ENCODE measurements at places on chromosomes 1 and 21.

DNA sequence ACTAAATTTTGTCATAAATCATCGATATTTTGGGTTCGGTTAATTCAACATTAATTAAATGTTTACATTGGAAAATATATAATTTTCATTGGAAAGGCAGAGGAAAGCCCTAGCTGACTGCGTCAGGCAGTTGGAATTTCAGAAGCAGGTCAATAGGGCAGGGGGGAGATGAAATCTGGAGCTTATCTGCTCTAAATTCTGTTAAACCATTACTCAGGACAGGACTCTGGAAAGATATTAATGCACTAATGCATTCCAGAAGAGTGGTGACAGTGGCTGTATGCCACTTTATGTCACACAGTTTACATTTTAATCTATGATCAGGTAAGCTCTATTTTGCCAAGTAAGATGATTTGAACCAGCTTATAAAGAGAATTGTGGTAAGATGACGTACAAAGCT lies 153.0 kb upstream of the B3GALT2 start:
- DNase-seq: no peak

GRCh38 chr1:245365095-245366020 lies 210.6 kb downstream of the KIF26B start:
- DNase-seq: no peak

DNA sequence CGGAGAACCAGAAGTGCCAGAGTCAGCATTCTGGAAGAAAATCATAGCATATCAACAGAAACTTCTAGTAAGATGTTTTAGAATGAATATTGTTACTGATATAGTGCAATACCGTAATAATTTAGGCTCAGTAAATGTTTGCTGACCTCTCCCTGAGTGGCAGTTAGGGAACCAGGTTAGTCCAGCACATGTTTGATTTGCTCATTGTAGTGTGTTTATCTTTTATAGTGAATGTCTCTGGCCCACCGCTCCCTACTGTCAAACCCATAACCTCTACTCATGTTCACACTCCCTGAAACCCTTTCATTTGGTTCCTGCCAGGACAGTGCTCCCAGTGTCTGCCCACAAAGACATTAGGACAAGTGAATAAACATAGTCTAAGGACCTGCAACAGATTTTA lies 102.7 kb downstream of the ZP4 start:
- peak; percentile 81 for DNase-seq

DNA sequence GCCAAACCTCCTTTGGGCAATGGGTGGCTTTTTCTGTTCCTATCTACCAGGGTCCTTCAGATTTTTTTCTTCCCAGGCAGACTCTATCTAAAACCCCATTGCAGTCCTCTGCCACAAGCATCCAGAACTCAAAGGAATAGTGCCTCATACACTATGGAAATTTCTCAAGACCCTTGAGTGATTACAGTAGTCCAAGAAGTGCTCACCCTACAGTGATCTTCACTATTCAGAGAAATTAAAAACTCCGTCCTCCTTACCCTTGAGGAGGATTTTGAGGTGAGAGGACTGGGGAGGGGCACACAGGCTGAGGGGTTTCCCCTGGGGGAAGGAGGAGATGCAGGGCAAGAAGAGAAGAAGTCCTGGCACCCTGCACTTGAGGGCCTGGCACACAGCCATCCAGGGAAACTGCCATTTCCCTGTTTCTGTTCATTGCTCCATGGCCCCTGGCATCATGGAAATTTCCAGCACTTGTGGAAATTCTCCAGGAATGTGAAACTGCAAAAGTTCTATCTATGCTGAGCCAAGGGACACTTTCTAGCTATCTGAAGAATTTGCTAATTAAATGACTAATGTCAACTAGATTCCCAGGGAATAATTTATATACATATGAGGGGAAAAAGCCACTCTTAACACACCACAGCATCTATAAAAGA lies 102.5 kb upstream of the ATP1B1 start:
- no peak for DNase-seq

DNA sequence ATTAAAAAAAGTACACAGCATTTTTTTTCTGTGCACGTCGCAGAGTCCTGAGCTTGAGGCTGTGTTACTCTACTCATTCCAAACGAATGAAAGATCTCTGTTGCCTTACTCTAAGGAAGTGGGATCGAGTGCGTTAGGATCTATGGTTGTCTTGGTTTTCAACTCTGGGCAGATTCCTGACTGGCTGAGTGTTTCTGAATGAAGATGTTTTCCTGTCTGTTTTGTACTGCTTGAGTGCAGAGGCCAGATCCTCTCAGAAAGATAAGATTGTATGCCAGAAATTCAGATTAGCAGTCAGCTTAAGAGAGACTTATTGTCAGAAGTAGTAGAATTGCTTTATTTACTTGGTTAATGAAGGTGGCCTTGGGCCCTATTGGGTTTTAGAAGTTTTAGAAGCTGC lies 14.0 kb downstream of the PLA2G2E start:
- no peak for DNase-seq

GRCh38 chr1:30855686-30856259 lies 52.8 kb downstream of the SDC3 start:
- DNase-seq: no peak

DNA sequence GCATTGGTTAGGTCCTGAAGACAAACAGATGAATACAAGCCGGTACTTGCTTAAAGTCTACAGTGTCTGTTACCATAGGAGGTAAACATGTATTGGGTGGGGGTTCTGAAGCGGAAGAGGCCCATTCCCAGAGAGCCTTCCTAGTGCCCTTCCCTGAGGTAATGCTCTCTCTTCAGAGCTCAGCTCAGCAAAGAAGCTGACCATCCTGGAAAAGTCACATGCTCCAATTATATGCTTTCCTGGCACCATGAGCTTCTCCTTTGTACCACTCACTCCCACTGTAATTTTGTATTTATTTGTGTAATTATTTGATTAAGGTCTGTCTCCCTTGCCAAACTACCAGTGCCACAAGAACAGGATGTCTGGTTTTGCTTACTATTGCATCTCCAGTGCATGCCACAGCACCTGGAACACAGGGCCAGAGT lies 42.0 kb downstream of the RAB3B start:
- no peak for DNase-seq

DNA sequence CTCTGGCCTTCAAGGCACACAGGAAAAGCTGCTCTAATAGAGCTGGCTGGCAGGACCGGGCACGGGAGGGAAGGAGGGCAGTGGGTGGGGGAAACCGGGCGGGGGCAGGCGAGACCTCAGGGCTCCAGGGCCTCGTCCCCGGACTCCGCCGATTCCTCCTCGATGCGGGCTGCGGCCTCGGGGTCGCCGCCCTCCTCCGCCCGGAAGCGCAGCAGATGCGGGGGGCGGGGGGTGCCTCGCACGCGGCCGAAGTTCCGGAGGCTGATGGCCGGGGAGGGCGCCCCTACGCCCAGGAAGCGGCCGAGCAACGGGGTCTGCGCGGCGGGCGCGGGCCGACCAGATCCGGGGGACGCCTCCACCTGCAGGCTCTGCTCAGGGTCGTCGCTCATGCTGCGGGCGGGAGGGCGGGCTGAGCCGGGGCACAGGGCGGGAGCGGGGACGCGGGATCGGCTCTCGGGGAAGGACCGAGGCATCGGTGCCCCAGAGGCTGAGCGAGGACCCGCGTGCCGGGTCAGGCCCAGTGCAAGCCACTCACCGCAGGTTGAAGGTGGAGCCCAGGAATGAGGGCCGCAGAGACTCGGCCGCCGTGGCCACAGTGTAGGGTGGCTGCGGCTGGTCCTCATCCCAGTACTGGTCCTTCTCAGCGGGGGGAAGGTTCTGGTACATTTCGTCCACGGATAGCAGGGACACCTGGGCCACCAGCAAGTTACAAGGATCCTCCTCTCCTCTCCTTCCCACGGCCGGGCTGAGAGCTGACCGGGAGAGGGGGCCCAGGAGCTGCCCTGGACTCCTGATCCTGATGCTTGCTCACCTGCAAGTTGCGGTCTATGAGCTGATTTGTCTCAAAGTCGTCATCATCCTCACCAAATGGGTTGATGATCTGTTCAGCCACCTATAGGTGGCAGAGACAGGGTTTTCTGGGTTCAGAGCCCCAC lies 3.6 kb downstream of the BEST4 start:
- peak; percentile 25 for DNase-seq

- DNase-seq: no peak
Observed at GRCh38 chr1:22500058-22500457, 48.4 kb downstream of the ZBTB40 start.

GRCh38 chr1:64490213-64490818 lies 20.4 kb downstream of the CACHD1 start:
- DNase-seq: no peak

DNA sequence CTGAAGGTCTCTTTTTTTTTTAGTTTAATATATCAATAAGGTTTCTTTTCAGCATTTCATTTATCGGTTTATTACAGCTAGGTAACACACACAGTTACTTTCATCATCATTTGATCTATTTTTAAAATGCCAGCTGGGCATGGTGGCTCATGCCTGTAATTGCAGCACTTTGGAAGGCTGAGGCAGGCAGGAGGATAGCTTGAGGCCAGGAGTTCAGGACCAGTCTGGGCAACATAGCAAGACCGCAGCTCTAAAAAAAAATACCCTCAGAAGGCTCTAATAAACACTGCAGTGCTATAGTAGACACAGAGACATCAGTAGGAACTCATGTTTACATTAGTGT lies 48.5 kb upstream of the VAMP3 start:
- DNase-seq: no peak

- DNase-seq: no peak
Observed at GRCh38 chr1:15172405-15173259, 19.1 kb downstream of the TMEM51 start.

DNA sequence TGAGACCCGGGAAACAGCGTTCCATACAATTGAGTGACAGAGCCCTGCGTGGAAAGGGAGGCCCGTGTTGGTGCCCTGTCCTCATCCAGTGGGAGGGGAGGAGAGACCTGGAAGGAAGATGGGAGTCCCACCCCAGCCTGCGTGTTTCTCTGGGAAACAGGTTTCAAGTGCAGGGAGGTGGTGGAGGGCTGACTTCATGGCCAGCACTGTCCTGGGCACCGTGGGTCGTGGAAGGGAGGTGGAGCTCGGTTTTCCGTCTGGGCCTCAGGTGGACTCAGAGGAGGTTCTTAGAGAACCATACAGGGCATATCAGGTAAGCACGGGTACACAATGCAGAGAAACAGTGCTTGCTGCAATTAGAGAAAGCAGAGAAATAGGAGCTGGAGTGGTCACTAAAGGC lies 222.6 kb downstream of the CAMTA1 start:
- DNase-seq: no peak

DNA sequence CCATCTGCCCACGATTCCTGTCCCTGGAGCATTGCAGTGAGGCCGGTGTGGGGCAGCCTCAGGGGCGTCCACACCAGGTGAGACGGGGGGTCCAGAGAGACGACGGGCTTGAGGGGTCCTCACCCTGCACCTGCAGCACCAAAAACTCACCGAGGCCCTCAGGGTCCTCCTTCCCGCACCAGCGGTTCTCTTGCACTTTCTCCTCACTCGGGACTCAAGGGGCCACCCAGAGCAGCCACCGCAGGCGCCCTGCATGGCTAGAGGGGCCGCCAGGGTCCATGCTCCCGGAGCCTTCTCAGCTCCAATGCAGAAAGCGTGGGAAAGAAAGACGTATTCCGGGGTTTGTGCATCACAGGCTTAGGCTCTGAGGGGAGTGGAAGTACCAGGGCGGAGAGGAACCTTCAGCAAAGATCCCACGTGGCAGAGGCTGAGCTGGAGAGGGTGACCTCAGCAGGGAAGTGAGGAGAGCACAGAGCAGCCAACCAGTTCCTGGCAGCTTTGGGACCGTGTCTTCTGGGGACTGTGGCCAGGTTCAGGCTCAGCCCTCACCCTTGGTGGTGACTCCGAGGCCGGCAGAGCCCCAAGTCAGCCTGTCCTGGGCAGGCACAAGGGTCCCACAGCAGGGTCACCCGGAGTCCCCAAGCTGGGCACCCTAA lies 19.5 kb upstream of the COL6A2 start:
- no peak for DNase-seq

- DNase-seq: no peak
Observed at GRCh38 chr1:151891512-151891911, 17.8 kb downstream of the THEM4 start.

DNA sequence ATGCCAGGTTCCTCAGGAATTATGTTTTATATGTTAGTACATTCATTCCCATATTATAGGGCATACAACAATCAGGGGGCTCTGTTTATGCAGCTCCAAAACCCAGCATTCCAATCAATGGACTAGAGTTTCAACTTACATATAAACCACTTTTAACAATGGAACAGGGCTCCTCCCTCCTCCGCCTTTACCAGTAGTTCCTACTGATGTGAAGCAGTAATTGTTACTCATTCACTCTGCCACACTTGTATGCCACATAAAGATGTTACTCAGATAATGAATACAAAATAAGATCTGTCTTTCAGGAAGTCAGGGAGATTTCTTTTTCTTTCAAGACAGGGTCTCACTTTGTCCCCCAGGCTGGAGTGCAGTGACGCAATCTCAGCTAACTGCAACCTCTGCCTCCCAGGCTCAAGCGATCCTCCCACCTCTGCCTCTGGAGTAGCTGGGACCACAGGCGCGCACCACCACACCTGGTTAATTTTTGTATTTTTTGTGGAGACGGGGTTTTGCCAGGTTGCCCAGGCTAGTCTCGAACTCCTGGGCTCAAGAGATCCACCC lies 17.1 kb downstream of the ZNF281 start:
- no peak for DNase-seq

- no peak for DNase-seq
Observed at GRCh38 chr1:224632921-224633321, 16.8 kb downstream of the CNIH3 start.

GRCh38 chr1:93699049-93699384 lies 17.4 kb upstream of the BCAR3 start:
- no peak for DNase-seq

- no peak for DNase-seq
Observed at GRCh38 chr1:156122086-156122485, 7.6 kb downstream of the LMNA start.

- no peak for DNase-seq
Observed at GRCh38 chr1:233390842-233391737, 63.6 kb downstream of the MAP3K21 start.

GRCh38 chr1:54325284-54325683 lies 80.9 kb downstream of the SSBP3 start:
- DNase-seq: no peak

DNA sequence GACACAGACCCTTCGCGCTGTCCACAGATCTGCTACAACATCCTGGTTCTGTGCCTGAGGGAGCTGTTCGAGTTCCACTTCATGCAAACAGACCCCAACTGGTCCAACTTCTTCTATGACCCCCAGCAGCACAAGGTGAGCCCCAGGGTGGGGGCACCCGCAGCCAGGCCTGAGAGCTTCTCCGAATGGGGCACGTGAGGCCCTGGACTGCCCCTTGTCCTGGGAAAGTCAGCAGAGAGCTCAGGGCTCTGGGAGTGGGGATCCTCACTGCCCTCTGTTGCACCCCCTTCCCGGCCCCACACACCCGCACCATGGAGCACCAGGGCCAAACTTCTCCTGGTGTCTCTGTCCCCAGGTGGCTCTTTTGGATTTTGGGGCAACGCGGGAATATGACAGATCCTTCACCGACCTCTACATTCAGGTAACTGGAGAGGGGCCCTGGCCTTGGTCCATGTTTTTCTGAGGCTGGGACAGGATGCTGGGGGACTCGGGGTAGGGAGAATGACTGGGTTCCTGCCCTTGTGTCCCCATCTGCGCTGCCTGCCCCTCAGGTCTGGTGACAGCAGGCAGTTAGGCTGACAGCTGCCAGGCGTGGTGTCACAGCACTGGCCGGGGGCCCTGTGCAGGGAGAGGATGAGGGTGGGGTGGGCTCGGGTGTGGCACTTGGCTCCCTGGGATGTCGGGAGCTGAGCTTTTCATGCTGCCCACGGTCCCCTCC lies 44.6 kb downstream of the COQ8A start:
- DNase-seq: no peak

Measured in NCI-H1092 treated with DMSO at 0.1 percent for 48 hours (cell line).